ENCODE measurements at places on chromosomes 11 and 22.

GRCh38 chr11:124633355-124633754, 10.7 kb downstream of the TBRG1 start:
- DNase-seq: no peak

GRCh38 chr11:23797624-23798419, 699.0 kb upstream of the LUZP2 start:
- no peak for DNase-seq

DNA sequence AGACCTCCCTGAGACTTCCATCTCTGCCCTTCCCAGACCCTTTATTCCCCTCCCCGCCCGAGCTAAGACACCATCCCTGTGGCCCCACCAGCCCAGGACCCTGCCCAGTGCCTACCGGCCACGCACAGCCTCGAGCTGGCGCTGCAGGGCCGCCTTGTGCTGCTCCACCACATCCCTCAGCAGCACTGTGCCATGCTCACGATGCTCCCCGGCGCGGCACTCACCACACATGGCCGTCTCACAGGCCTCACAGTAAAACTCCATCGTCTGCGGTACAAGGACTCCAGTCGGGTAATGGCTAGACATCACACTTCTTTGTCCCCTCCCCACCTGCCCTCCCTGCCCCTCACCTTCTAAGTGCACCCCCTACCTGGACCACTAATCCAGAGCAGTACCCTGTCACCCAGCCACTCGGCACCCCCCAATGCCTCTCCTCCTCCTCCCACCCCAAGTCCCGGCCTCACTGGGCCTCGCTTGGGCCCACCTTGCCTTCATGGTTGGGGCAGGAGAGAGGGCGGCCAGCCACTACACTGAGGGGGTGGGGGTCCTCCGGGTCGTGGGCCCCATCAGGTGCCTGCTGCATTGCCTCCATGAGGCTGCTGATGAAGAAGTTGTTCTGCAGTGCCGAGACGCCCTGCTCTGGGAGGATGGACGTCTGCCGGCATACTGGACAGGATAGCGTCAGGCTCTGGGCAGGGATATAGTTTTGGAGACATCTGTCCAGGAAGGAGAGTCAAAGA, 16.0 kb downstream of the TRIM3 start:
- no peak for DNase-seq

GRCh38 chr22:39527481-39527961, 5.0 kb downstream of the RPS19BP1 start:
- no peak for DNase-seq

GRCh38 chr11:2987881-2988861, 4.0 kb downstream of the NAP1L4 start:
- no peak for DNase-seq

- DNase-seq: no peak
Measured at GRCh38 chr11:100663583-100663982, 23.5 kb upstream of the ARHGAP42 start.

GRCh38 chr22:34236527-34236926, 316.3 kb upstream of the LARGE1 start:
- no peak for DNase-seq

- no peak for DNase-seq
Measured at GRCh38 chr11:73859671-73860070, 17.0 kb downstream of the COA4 start.

DNA sequence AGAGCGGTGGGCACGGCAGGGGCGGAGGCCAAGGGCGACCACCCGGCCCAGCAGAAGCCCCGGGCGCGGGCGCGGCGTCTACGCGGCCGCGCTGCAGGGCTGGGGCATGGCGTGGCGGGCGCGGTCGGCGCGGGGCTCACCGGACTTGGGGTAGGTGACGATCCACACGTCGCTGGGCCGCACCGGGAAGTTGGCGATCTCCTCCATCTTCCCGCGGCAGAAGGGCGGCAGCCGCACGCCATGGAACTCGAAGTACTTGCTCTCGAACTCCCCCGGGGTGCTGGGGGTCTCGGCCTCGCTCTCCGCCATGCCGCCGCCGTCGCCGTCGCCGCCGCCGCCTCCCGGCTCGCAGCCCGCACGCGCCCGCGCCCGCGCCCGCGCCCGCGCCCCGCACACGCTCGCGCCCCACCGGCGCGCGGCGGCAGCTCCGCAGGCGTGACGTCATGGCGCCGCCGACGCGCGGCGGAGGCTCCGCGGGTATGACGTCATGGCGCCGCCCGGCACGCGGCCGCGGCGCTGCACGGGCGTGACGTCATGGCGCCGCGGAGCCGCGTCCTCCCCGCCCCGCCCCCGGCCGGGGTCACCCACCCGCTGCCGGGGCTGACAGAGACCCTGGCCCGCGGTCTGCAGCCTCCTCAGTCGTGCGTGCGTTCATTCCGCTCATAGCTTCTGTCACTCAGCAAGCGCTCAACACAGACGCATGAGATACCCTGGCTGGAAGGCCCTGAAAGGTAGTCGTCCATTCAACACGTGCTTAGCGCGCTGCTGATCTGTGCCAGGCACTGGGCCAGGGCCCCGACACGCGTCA, at the start of gene SULT4A1:
SULT4A1 (minus strand) TSS at position 440 of the 808 bp plus-strand sequence; CDS start at position 309, 131 bp downstream.
- DNase-seq: no peak

- no peak for DNase-seq
Measured at GRCh38 chr22:25478528-25478927, 85.9 kb upstream of the GRK3 start.

DNA sequence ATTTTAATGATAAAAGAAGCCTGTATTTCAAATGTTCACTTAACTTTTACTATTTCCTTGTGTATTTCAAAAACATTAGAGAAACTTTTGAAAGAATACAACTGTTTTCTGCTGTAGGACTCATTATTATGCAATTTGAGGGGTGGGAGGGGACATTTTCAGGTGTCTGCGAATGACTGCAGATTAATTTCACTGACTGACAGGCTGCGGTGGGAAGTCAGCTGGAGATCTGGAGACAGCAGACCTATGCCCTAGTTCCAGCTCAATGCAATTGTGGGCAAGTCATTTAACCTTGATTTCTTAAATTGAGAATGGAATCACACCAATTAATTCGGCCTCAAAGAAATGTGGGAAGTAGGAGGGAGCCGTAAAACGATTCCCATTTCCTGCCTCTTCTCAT, 128.7 kb downstream of the ARL14EP start:
- no peak for DNase-seq

GRCh38 chr11:105298630-105299029, 159.1 kb upstream of the CARD18 start:
- DNase-seq: no peak

DNA sequence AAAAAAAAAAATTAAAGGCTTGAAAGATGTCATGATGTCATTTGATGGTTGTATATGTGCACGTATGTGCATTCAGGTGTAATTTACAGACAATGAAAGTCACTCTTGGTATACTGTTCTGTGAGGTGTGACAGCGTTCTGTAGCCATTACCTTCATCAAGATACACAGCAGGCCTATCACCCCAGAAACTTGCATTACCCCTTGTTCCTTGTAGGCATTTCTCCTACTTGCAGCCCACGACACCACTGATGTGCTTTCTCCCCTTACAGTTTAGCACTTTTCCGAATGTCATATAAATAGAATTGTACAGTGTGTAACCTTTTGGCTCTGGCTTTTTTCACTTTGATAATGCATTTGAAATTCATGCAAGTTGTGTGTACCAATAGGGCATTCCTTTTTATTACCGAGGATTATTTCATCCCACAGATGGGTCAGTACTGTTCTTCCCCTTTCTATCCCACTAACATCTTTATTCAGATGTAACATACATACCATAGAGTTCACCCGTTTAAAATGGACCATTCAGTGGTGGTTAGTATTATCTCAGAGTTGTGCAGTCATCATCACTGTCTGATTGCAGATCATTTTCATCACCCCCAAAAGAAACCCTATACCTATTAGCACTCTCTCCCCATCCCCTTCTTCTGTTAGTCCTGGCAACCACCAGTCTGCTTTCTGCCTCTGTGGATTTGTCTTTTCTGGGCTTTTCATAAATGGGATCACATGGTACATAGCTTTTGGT, 30.3 kb downstream of the BCR start:
- no peak for DNase-seq

DNA sequence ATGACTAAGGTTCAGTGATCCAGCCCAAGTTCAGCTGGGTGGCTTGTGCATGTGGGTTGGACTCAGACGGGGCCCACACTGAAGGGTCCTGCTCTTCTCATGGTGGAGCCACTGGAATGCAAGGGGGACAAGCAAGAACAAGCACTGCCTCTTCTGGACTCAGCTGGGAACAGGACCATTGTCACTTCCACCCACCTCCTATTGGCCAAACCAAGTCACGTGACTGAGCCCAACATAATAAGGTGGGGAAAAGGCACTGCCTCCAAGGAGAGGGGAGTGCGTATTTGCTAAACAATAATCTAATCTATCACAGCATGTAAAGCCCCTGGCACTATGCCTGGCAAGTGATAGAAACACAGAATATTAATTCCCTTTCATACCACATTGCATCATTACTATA, 87.1 kb downstream of the CHST1 start:
- DNase-seq: no peak

DNA sequence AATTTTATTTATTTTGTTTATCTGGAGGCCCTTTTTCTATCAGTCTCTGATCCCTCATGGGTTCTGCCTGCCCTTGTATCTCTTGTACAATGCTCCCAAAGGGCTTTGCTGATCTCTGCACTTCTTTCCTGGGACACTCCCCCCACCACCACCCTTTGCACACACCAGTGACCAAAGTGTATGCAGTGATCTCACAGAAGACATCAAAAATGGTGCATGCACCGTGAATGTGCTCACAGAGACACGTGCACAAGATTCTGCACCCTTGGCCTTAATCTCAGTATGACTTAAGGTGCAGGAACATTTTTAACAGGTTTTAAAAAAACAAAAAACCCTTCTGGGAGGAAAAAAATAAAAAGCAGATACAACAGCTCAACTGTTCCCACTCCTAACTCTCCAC, 12.2 kb upstream of the ADSL start:
- DNase-seq: no peak

DNA sequence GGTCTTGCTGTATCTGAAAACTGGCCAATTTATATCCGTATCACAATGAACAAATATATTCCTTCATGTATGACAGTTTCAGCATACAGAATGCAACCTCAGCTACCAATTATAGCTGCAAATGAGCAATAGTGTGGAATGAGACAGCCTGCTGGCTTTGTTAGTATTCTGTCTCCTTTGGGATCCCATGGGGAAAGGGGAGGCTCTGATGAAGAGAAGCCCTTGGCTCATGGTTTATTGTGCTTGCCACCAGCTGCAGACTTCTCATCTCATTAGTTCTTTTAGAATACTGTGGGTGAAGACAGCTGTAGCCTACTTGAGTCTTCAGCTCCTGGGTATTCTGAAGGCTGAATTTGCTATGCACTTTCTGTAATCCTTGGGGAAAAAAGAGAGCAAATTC, 42.4 kb downstream of the PITPNB start:
- DNase-seq: no peak

GRCh38 chr11:117300283-117300663, 9.1 kb downstream of the BACE1-AS start:
- DNase-seq: no peak

- no peak for DNase-seq
Measured at GRCh38 chr11:100675115-100675650, 11.9 kb upstream of the ARHGAP42 start.

DNA sequence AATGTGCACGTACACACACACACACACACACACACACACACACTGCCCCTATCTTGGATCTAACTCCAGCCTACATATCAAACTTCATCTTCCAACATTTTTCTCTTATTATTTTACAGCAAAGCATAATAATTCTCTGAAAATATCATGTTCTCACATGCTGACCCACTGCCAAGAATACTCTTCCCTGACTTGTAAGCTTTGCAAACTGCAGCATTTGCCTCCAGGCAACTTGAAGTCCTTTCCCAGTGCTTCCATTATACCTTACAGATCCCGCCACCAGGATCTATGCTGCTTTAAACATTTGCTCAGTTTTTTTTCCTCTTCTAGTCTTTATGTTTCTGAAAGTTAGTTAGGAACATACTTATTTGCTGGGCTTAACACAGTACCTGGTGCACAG, 483.3 kb upstream of the ARHGAP42 start:
- no peak for DNase-seq

- DNase-seq: no peak
Measured at GRCh38 chr22:17013396-17014100, 5.5 kb upstream of the GAB4 start.

DNA sequence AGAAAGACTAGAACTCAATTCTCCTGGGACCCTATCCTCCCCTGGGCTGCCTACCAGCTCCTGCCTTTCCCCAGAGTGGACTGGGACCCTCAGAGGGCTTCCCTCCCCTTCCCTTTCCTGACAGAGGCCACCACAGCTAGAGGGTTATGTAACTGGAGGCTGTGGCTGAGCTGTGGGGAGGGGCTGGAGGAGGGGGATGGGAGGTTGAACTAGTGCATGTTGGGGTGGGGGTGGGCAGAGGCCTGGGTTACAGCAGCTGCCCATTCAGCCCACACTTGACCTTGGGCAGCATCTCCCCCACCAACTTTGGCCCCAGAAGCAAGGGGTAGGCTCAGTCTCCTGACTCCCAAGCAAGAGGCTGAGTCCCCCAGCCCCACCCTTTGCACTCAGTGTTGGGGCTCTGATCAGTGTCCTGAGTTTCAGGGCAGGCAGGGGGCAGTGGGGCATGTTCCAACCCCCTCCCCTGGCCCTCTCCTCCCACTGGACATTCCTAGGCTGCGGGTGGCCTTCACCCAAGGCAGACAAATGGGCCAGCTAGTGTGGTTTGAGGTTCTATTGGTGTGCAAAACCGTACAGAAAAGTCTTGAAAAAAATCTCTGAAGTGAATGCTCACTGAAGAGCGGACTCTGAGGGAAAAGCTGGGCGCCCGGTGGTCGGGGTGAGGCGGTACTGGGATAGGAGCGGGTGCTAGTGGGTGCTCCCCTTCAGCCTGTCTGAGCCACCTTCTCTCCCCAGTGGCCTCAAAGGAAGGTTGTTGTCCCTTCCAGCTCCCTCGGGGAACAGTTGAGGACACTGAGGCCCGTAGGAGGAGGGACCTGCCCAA, 3.8 kb downstream of the KCNC1 start:
- DNase-seq: no peak

GRCh38 chr22:42654436-42655073, 5.4 kb upstream of the CYB5R3 start:
- DNase-seq: no peak

- DNase-seq: no peak
Measured at GRCh38 chr11:64870176-64870892, 8.1 kb downstream of the EHD1 start.

GRCh38 chr11:2203440-2204259, 32.0 kb upstream of the TH start:
- no peak for DNase-seq

- DNase-seq: no peak
Measured at GRCh38 chr11:128501008-128501407, 86.3 kb downstream of the ETS1 start.

DNA sequence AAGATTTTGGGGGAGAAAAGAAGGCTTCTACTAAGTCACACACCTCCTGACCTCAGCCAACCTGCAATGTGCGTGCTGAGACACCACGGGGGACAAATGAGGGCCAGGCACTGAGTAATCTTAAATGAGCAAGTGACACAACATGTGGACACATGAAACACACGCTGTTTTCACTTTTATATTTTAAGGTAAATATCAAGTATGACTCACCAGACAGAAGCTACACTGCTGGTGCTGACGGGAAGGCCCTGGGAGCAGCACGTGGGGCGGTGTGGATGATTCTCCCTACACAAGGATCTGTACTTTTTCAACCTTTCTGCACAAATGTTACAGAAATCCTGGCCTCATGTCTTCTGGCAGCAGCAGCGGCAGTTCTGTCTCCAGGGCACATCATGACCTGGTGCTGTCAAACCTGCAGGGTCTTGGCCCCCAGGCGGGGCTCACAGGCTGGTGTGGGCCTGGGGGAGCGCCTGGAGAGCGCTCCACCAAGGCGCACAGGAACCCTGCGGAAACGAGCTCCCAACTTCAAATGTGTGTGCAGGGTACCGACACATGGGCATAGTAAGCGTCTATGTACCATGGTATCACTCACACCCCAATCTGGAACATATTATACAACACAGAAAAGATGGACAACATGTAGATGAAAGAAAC, 61.7 kb downstream of the DGCR2 start:
- DNase-seq: no peak

All from stimulated activated CD8-positive, alpha-beta memory T cell treated with anti-CD3 and anti-CD28 coated beads, Interleukin-7, amount 100 ng/mL, for 1 hour (primary cell).